ENCODE measurements at places on chromosomes 2 and 18.

- DNase-seq: no peak
These were observed 13.3 kb downstream of the SLC66A2 start for GRCh38 chr18:79938196-79938595.

GRCh38 chr2:82641598-82642180 lies 1817.4 kb downstream of the SUCLG1 start:
- no peak for DNase-seq

DNA sequence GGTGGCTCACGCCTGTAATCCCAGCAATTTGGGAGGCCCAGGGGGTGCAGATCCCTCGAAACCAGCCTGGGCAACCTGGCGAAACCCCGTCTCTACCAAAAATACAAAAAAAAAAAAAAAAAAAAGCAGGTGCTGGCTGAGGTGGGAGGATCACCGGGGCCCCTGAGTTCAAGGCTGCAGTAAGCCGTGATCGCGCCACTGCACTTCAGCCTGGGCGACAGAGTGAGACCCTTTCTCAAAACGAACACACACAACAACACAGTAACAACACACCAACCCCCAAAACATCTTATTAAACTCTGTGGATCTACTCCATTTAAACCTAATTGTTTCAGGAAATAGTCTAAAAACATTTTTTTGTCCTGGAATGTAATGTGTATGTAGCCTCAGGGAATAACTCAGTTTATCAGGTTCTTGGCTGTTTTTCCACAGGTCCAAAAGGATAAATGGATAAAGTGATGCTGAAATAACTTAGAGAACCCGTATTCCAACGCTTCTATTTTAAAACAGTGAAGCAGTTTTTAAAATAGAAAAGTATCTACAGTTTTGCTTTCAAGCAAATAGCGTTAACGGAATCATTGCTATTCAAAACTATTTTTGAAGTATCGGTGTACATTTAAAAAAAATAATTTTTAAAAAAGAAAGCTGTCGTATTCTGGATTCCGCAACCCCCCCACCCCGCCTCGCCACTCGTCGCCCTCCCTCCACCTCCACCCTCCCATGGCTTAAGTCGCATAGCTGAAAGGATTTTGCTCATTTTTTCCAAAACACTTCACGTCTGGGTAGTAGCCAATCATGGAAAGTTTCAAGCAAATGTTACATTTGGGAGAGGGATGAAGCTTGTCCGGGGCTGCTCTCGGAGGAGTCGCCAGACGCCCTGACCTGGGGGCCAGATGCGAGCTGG lies 895 bp upstream of the GLS start:
- no peak for DNase-seq

DNA sequence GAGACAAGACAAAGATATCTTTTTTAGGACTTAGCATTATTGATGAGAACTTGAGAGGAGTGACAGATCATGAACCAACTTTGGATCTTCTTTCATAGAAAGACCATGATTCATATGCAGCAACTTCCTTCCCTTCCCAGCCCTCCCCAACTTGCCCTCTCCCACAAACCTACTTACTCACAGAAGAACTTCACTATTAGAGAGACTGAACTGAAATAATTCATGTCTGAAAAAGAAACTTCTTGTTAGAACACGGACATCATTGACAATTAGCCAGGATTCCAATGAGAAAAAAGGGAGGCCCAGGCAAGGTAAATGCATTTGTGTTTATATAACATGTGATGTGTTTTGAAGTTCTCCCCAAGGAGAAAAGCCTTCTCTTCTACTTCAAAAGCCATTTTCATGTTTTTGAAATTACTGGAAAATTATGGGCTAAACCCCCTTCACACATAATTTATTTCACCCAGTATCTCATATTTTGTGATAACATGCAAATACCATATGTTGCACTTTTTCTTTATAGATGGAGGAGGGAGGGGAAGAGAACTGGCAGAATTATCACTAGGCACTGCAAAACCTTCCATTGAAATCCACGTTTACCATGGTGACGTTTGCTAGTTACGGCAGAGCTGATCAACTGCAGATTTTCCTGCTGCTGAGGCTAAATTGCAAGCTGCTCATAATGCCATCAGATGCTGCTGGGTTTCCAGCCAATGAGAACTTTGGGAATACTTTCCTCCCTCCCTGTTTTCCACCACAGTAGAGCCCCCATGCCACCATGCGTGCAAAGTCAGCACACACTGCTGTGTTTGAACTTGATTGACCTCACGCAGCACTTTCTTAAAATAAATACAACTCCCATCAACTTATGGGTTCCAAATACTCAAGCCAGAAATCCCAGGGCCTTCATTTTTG lies 294.7 kb downstream of the MEIS1 start:
- DNase-seq: no peak

DNA sequence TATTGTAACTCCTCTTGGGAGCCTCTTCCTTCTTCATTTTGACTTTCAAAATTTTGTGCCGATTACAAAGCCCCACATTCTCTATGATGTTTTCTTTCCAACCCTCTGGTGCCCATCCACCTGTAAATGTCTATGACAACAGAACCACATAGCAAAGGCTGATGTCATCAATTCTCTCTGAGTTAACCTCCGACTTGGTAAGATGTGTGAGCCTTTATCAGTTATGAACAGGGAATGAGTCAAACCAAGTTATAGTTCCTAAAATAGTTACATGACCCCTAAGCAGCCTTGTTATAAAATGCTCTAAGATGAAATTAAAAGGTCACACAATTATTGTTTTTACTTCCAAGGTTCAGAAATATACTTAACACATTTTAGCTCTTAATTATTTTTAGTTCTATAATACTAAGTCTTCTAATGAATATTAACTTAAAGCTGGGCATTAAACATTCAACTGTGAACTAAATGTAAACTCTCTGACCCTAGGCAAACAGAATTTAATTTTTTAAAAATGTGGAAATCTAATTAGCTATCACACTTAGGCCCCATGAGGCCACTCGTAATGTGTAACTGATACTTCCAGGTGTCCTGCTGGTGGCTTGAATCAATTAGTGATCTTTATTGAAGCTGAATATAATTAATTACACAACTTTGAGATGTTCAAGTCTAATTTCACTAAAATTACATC lies 102.3 kb upstream of the CYRIA start:
- no peak for DNase-seq

DNA sequence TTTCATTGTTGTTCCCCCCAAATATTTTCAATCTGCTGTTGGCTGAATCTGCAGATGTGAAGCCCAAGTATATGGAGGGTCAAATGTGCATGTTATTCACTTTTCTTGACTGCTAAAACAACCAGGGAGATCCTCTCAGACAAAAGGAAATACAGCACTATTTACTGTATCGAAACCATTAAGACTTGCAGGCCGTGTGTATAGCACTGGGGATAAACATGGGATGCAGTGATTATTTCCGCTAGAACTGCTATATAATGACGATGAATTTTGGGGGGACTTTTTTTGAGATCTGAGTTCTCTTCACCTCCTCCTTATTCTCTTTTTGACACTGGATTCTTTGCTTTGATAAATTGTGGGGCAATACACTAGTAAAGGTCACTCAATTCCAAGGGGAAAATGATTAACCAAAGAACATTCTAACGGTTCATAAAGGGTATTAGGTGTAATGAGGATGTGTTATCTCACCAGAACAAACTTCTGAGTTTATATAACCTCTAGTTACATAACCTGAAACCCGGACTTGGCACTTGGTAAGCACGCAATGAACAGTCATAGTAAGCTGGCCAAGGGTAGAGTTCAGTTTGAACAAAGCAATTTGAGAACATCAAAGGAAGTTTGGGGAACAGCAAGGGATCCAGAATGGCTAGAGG lies 3.5 kb upstream of the UGT1A1 start:
- DNase-seq: no peak

Measured in stimulated activated CD4-positive, alpha-beta T cell treated with anti-CD3 and anti-CD28 coated beads, TNF-alpha, amount 100 ng/mL, for 48 hours (primary cell).